ENCODE measurements at places on chromosomes 13 and 19.
A peak's percentile ranks its signal among the peaks of the same experiment; 100 is the strongest.

- DNase-seq = no peak
These were observed 84.7 kb upstream of the PCDH8 start for GRCh38 chr13:52933099-52933498.

- peak; percentile 93 for DNase-seq
These were observed 1065.8 kb upstream of the SPRY2 start for GRCh38 chr13:81406639-81407292.

- no peak for DNase-seq
These were observed 18.3 kb upstream of the KCTD12 start for GRCh38 chr13:76904507-76904906.

DNA sequence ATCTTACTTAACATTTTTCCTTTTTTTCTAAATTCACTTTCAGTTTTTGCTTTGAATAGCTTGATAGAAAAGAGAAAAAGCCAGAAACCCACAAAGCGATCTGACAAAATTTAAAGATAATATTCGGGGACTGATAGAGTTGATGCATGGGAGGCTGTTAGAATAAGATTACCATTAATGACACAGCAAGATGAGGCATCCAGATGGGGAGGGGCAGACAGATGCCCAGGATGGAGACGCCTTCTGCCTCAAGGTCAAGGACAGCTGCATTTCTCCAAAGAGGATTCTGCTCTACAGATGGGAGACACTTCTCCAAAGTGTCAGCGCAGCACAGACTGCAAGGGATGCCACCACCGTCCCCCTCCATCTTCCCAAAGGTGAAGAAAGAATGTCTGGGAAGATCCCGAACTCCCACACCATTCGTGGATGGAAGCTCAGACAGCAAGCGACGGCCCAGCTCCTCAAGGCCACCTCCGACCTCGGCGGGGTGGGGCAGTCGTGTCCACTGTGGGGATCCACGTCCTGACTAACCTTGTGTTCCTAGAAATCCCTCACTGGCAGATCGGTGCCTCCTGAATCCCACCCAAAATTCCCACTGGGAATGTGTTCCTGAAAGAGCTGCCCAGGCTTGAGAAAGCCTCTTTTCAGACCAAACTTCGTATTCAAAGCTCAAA lies 32.9 kb downstream of the NAXD start:
- DNase-seq = no peak

- DNase-seq = no peak
These were observed 1378.0 kb upstream of the PCDH9 start for GRCh38 chr13:68608147-68608546.
